ENCODE measurements at places on chromosomes 7 and 10.

GRCh38 chr7:97565665-97566064, 166.2 kb upstream of the TAC1 start:
- DNase-seq, result no peak

DNA sequence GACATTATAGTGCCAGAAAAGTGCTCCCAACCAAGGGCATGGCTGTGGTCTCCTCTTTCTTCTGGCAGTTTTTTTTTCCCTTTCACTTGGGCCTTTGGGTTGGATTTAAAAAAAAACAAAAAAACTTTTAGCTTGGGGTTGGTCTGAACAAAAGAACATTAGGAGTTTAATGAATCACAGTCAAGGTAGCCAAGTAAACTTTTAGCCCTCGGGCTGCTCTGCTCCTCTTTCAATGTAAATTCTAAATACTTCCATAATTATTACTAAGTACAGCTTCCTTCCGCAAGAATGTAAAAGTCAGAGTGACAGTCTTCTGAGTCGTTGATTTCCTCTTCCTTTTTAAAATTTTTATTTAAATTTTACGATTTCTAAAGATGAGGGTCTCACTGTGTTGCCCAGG, 79.2 kb downstream of the NRF1 start:
- no peak for DNase-seq

DNA sequence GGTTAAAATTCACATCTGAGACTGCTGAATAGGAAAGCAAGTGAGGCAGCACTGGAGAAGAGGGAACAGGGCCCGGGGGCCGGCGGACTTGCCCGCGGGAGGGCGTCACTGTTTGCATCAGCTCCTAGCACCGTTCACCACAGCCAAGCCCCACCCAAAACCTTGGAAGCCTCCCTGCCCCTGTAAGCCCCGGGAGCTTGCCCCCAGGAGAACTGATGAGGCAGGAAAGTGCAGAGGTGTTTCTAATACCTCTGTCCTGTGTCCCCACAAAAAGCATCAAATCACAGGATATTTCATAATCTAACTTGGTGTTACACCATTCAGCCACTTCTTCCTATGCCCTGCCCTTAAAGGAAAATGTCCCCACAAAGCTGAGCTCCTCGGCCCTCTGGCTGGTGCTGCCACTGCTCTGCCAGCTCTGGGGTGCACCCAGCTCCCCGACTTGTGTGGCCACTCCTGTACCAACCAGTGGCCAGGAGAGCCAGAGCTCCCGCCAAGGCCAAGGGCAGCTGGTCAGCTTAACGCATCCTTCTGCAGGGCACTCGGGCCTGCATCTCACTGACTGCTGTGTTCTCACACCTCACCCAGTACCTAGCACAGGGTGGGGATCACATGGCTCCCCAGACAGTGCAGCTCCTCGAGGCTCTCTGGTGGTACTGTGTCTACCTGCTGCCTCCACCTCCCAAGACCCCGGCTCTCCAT, 47.3 kb upstream of the CNPY1 start:
- DNase-seq, result no peak

GRCh38 chr7:78535655-78536054, 737.1 kb downstream of the PHTF2 start:
- DNase-seq, result no peak

DNA sequence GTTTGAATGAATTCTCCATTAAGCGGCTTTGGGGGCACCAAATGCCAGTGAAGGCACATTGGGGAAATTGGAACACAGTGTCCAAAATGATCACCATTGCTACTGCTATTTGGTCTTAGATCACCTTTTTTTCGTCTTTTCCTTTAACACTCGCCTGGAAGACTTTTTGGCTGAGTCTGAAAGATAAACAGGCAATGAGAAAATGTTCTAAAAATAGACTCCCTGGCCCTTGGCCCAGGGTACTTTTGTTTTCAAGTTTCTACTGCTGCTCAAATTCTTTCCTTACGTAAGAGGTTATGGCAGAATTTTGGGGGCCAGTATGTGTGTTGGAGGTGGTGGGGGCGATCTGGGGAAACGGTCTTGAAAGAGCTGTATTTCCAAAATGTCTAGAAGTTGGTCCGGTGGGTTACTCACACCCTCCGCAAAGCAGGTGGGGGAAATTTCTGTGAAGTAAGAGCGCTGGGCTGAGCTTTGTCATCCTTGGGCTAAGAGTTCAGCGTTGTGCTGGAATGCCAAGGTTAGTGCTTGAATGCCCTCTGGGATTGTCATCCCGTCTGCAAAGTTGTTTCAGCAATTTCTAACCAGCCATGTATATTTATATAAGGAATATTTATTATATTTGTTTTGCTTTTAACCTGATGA, 1.3 kb upstream of the ITPRIP start:
- no peak for DNase-seq

- DNase-seq, result no peak
Measured at GRCh38 chr10:94214481-94214893, 148.3 kb downstream of the NOC3L start.

GRCh38 chr7:91995391-91996105, 54.9 kb downstream of the AKAP9 start:
- no peak for DNase-seq

- DNase-seq, result no peak
Measured at GRCh38 chr7:82384051-82384464, 59.5 kb downstream of the CACNA2D1 start.

DNA sequence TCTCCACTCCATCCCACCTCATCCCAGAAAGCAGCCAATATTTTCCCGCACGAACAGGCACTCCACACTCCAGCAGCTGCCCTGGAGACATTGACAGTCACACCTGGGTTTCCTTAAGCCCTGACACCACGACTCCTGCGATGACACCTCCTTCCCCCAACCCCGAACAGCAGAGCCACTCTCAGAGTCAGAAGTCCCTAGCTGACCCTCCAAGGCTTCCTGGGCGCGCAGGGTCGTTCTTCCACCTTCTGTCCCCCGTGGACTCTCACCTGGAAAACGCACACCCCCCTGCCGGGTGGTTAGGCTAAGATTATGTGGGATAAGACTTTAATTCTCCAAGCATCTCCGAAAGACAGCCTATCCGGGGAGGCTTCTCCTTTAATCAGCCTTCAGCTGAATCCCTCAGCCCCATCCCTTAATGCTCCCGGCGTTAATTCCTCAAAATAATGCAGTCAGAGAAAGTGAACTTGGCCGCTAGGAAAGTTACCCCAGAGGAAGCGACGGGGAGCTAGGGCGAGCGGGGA, 1.1 kb downstream of the DENND11 start:
- no peak for DNase-seq

DNA sequence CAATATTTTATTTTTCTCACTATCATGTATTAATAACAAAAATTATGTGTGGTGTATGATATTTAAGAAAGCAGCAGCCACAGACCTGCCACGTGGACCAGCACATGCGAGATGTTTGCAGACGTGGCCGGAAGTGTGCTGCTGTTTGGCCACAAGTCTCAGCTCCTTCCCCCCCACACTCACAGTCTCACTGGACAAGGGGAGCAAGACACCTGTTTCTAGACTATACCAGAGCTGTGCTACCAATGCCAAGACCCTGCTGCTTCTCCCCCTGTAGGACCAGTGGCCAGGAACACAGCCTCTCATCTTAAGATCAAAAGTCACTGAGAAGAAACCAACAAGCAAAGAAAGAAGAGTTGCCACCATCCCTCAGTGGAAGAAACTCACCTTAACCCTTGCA, 258.9 kb upstream of the PPP2R2D start:
- no peak for DNase-seq

DNA sequence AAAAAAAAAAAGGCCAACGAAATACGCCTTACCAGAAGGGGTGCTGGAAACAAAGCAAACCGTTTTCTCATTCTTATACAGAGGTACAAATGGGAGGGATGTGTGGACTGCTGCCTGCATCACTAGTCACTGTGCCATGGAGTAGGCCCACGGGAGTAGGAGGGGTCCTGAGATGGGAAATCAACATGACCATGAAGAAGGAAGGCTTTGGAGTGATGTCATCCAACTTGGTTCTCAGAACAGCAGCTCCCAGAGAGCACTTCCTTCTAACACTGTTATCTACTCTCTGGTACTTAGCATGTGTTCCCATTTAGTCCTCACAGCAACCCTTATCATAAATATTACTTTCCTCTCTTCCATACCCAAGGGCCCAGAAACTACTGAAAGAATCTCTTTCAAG, 60.0 kb upstream of the LRGUK start:
- DNase-seq, result no peak

- DNase-seq, result no peak
Measured at GRCh38 chr10:34769899-34770298, 45.2 kb downstream of the PARD3 start.

GRCh38 chr7:55965100-55965470, 700 bp downstream of the NIPSNAP2 start:
- DNase-seq, result no peak

DNA sequence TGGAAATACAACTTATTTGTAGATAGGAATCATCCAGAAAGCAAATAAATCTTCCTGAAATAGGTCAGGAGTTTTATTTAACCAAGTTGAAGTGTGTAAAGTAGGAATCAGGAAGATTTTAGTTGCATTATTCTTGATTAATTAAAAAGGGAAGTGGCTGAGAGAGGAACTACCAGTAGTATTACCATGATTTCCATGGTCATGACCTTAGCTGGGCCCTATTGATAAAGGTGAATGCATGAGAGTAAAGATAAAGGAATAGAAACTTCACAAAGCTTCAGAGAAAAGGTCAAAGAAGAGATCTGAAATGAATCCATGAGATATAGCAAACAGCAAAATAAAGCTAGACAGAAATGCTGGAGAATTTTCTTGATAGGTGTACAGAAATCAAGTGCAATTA, 46.2 kb upstream of the DLX6 start:
- DNase-seq, result no peak

- DNase-seq, result no peak
Measured at GRCh38 chr7:19295376-19295775, 150.2 kb upstream of the FERD3L start.

DNA sequence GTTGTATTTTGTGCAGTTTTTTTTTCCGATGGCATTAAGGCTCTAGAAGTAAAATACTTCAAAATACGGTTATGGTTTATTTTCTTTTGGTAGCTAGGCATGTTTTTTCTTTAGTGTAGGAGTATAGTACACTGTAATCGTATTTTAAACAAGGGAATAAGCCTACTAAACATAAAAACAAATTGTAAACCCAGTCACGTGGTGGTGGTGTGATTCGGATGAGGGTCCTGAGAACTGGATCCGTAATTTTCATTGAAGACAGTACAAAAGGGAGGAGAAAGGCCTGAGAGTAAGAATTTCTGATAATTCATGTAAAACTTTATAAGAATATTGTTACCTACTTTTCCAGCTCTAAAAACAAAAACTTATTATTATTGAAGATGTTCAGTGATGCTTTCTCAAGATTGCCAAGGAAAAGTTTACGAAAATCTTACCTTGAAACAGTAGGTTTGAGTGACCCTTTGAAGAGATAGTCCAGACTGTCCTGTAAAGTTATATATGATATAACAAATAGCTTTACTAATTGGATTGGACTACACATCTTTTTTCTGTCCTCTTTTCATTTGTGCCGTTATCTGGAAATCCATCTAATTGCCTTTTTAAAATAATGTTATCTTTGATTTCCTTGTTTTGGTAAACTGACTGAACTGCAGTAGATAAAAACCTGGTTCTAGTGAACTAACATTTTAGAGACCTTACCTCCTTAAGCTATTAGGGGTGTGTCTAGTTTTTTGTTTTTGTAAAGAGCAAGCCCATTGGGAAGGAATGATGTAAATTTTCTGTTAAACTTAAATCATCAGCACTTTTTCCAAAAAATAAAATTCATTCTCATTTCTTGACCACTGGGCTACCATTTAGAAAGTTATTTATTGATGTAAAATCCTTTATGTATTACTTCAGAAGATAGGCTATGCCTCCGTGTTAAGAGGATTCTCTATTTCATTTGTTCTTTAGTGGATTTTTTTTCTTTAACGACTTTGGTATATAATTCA, 1.0 kb upstream of the PBLD start:
- DNase-seq, result no peak

GRCh38 chr10:132975831-132976682, 33.7 kb upstream of the CFAP46 start:
- no peak for DNase-seq

DNA sequence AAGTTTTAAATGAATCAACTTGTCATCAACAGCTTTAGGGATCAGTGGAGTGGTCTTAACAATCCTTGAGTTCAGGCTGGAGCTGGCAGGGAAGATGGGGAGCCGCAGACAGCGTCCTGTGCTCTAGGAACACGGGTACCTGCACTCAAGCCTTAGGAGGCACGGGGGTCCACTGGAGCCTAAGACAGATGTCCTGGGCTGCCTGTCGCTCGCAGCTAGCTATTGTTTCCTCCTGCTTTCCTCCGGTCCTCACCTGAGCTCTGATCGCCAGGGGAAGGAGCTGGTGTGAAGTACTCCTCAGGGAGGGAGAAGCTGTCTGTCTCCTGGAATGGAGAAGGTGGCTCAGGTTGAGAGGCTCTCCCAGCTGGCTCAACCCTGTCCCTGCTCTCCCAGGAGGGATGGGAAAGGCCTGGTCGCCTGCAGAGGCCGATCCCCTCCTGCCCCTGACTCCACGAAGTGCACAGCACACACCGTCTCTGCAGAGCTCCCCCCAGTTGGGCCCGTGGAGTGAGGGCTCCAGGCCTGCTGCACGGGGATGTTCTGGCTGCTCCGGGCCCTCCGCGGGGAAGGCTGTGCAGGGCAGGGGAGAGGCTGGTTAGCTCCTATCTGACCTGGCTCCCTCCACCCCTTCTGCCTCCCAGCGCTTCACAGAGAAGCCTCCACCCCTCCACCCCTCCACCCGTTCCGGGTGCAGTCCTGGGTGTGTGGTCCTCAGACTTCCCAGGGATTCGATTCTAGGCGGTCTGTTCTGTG, 14.5 kb upstream of the PYROXD2 start:
- DNase-seq, result no peak

DNA sequence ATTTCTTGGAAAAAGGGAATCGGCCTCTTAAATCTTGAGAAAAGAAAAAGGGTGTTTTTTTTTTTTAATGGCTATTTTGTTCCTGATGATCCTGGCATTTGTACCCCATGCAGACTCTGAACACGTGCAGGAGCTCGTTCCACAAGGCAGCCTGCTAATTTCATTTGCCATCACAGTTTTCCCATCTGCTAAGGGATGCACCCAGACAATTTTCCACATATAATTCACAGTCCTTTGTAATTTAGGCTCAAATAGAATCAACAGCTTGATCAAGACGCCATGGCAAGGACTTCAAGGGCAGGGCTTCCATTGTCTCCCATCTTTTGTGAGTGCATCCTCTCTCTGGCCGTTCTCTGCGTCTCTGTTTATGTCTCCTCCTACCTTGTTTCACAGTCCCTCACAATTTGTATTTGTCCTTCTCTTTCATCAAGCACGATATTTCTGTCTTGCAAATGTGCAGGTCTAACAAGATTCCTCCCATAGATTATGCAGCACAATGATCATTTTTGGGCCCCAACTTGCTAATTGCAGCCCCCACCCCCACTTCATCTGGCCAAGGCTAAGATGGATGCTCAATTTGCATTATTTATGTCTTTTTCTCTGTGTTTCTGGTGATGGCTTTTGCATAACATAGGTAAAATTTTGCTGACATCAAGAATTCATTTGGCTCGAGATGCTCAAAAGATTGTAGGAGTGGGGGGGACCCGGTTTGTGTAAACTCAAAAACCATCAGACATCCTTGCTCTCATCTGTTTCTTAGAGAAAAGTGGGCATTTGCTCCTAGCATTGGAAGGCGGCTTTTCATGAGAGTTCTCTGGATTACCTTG, 356.0 kb upstream of the NPVF start:
- no peak for DNase-seq

- DNase-seq, result no peak
Measured at GRCh38 chr7:98470485-98471240, 69.8 kb upstream of the BAIAP2L1 start.

Data from activated T-helper 1 cell treated with anti-CD3 and anti-CD28 coated beads, Interleukin-2, amount 50 U/mL, for 16 hours (primary cell).